Femur (tissue), 1 donor: ENCODE measurements at places on chromosomes 2 and 18.

GRCh38 chr2:101983486-101983885 lies 8.3 kb upstream of the IL1R2 start:
- no peak for DNase-seq

GRCh38 chr2:37389989-37390765 lies 45.7 kb downstream of the QPCT start:
- no peak for DNase-seq

GRCh38 chr2:200962811-200963123 lies 693 bp downstream of the ORC2 start:
- no peak for DNase-seq

DNA sequence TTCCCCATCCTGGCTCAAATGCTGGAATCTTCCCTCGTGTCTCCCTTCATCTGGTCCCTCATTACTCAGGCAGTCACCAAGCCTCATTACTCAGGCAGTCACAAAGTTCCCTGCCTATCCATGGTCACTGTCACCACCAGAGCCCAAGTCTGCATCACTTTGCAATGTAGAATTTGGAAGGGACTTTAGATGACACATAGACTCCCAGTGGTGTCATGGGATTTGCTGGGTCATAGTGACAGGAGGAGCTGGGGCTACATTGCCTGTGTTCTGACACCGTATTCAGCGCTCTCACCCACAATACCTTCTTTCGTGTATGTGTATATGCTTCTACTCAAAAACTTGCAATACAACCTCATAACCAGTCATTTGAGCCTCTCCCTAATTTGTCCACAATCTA lies 2.1 kb upstream of the EMILIN1 start:
- DNase-seq: no peak

DNA sequence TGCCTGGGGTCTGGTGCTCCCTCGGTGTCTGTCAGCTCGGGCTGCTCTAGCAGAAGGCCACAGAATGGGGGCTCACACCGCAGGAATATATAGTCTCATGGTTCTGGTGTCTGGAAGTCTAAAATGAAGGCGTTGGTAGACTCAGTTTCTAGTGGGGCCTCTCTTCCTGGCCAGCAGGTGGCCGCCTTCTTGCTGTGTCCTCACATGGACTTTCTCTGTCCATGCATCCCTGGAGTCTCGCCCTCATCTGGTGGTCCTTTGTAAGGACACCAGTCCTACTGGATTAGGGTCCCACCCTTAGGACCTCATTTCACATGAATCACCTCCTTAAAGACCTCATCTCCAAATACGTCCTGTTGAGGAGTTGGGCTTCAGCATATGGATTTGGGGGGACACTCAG lies 65.7 kb downstream of the RRM2 start:
- DNase-seq: no peak
